ENCODE measurements at places on chromosomes 12 and 14. TPM values are rescaled to one million over a fixed set of nuclear protein-coding genes. Genes with fewer than 3 reads are reported as not detected.

- peak; percentile 74 for DNase-seq
Measured at GRCh38 chr12:57461276-57461916, 1.8 kb downstream of the GLI1 start.

GRCh38 chr14:24713404-24713803 is 79.4 kb upstream of the GZMB start:
- DNase-seq = no peak

DNA sequence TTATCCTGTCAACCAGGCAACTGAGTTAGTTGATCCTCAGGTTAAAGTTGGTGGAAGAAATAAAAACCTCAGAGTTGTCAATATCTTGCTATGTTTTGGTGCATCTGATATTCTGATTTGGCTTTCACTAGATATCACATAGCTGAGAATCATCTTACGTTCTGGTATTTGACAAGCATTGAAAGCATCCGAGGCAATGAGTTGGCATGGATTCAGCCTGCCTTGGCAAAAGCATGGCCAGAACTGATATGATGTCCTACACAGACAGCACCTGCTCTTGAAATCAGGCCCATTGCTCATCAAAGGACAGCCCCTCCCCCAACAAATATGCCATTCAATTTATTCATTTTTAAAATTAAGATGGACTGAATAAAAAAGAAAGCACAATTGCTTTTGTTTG is 320.7 kb upstream of the ATP2B1 start:
- DNase-seq = no peak

DNA sequence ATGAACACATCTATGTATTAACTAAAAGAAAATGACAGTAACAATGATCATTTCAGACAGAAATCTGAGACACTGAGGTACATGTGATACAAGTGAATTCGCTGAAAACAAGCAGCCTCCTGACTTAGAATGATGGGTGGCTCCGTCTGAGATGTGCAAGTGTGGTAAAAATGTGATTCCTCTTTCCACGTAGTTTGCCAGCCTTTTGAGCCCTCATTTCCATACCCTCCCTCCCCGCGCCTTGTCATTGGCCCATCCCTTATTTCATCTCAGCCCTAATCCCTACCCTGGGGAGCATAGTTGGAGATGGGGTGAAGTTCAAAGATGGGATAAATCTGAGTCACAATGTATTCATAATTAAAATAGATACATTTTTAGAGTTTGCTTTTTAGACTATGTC is 107.8 kb downstream of the BMP4 start:
- no peak for DNase-seq

DNA sequence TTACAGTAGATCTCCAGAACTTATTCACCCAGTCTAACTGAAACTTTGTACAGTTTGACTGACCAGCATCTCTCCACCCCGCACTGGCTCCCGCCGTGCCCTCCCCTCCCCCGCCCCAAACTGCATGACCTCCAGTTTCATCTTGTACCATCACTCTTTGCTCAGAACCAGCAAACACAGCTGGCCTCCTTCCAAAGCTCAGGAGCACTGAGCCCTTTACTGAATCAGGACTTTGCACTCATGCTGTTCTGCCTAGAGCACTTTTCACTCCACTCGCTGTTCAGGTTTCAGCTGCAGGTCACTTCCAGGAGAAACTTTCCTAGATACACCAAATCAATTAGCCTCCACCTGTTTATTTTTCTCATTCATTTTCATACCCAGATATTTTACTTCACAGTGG is 455.3 kb upstream of the PDE3A start:
- no peak for DNase-seq

- DNase-seq = no peak
Measured at GRCh38 chr12:48764521-48764920, 24.4 kb downstream of the ADCY6 start.

Gene L2HGDH
- total RNA-seq = 4.3 TPM

Gene ABCD2
- 0.32 TPM for total RNA-seq

Gene KRT72
- total RNA-seq = not detected

All from fibroblast of villous mesenchyme (primary cell).